GM20000 (cell line): ENCODE measurements at places on chromosomes 13 and 19.
A peak's percentile ranks its signal among the peaks of the same experiment; 100 is the strongest.

- no peak for DNase-seq
These were observed 145.6 kb downstream of the FLT1 start for GRCh38 chr13:28349371-28349770.

- DNase-seq, result no peak
These were observed 20.9 kb upstream of the IGSF23 start for GRCh38 chr19:44592451-44592890.

DNA sequence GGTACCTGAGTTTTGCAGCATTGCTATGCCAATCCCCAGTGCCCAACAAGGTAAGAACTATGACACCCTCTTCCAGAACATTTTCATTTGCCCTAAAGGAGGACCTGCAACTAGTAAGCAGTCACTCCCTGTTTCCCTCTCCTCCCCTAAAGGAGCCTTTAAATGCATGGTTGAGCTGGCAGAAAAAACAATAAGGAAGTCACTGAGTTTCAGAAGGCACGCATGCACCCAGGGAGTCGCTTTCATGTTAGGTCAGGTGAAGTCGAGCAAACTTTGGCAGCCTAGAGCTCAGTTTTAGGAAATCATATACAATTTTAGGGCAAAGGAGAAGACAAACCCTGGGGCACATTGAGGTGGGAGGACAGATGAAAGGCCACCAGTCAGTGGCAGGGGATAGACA lies 11.8 kb downstream of the NLRP11 start:
- no peak for DNase-seq

DNA sequence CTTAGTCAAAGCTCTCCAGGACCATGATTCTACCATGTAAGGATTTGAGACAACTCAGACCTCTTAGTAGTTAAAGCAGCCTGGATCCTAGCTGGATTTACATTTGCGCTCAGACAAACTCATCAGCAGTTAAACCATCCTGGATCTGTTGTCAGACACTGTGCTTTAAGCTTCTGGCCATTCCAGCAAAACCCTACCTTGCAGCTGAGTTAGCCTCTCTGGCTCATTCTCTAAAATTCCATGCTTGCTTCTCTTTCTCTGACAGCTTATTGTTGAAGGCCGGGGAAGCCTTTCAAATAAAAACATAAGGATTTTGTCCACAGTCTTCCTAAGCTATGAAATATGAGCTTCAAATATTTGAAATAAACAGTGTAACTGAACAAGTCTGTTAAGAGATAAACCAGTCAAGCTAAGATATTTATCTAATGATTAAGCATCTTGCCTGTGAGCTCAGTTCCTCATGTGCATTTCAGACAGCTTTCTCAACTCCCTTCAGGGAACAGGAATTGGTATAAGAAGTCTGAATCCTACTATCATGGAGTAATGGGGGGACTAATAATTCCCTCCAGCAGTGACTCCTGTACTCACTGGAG lies 89.3 kb downstream of the SLAIN1 start:
- no peak for DNase-seq

GRCh38 chr19:7943444-7944176 lies at the start of gene TIMM44:
Gene TIMM44 (minus strand): TSS chr19:7943666. CDS start chr19:7943651, 15 bp downstream.
- DNase-seq, result peak; percentile 97

- no peak for DNase-seq
These were observed 641.5 kb downstream of the FGF9 start for GRCh38 chr13:22312405-22312803.

GRCh38 chr13:101140936-101141335 lies 275.4 kb downstream of the NALCN start:
- DNase-seq, result no peak

DNA sequence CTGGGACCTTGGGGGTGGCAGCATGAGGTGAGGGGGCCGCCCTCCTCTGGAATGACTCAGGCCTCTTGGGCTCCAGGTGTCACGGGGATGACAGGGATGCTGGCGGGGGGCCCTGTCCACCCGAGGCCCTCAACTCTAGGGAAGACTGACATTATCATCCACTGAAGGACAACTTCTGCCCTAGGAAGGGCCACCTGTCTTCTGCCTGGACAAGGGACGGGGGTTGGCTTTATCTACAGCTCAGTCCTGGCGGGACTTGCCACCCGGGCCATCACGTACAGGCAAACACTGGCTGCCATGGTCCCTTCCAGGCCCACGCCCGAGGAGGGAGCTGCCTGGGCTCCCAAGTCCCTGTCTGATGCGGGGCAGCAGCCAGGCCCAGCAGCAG lies 130.7 kb downstream of the STK24 start:
- DNase-seq, result no peak

DNA sequence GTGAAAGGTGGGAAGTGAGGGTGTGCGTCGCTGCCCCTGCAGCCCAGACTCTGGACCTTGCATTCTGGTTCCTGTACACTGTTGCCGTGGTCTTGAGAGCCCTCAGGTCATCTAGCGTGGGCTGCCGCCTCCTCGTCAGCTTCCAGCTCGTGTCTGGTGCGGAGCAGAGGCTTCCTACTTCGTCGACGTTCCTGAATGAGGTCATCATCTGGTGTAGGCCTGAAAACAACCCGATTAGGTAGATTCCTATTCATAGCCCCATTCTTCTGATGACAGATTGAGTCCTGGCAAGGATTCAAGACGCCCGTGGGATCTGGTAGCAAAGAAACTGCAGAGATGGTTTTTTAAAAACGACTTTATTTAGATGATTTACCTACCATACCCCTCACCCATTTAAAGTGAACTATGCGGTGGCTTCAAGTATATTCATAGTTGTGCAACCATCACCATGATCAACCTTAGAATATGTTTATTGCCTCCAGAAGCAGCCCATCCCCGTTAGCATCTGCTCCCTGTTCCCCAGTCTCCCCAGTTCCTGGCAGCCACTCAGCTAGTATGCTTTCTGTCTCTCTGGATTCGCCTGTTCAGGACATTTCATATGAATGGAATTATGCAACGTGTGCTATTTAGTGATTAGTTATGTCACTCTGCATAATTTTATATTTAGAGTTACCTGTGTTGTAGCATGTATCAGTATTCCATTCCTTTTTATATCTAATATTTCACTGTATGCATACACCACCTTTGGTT lies 13.8 kb downstream of the NAXD start:
- DNase-seq, result no peak

DNA sequence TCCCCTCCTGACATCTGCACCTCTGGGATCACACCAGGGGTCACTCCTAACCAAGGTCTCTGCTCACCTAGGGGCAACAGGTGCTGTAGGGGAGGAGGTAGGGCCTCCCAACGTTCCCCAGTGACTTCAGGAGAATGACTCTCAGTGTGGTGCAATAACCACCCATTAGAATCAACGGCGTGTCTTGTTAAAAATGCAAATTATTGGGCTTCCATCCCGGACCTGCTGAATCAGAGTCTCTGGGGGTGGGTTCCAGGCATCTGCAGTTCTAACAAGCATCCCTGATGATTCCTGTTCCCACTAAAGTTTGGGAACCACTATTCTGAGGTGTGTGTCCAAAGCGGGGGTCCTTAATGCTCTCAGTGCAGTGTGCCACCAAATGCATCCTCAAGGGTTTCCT lies 84.6 kb downstream of the CRYL1 start:
- no peak for DNase-seq

DNA sequence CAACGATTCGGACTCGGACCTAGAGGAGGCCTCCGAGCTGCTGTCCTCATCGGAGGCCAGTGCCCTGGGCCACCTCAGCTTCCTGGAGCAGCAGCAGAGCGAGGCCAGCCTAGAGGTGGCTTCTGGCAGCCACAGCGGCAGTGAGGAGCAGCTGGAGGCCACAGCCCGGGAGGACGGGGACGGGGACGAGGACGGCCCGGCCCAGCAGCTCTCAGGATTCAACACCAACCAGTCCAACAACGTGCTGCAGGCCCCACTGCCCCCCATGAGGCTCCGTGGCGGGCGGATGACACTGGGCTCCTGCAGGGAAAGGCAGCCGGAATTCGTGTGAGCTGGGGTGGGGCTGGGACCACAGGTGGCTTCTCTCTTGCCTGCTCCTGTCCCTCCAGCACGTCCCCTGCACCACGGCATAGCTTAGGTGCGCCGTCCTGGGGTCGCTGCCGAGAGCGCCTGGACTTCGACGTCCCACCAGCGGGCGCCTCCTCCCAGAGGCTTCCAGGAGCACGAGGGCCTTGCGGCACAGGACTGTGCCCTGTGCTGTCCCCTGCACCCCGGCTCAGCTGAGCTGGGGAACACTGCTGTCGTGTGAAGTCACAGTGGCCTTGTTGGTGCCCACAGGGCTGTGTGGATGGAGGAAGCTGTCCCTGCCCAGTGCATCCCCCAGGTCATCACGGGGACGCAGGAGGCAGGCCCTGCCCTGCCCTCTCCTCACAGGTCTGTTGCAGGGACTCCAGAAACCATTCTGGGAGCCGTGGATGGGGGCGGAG lies 9.3 kb downstream of the POLR2E start:
- DNase-seq, result no peak

- DNase-seq, result no peak
These were observed 165.3 kb downstream of the IER2 start for GRCh38 chr19:13315495-13315894.

DNA sequence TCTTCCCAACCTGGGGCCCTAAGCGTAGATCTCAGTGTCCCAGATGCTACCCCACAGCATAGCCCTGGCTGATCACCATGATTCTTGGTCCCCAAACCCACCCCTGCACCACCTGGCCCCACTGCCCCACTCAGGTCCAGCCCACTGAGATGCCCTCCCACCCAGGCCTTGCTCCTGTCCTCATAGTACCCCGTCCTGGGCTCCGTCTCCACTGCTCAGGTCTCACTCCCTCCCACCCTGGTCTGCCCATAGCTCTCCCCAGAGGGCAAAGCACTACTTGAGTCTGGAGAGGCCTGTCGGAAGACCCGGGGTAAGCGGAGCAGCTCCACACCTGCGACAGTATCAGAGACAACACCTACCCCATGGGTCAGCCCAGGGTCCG lies 35.8 kb upstream of the ISYNA1 start:
- DNase-seq, result no peak

DNA sequence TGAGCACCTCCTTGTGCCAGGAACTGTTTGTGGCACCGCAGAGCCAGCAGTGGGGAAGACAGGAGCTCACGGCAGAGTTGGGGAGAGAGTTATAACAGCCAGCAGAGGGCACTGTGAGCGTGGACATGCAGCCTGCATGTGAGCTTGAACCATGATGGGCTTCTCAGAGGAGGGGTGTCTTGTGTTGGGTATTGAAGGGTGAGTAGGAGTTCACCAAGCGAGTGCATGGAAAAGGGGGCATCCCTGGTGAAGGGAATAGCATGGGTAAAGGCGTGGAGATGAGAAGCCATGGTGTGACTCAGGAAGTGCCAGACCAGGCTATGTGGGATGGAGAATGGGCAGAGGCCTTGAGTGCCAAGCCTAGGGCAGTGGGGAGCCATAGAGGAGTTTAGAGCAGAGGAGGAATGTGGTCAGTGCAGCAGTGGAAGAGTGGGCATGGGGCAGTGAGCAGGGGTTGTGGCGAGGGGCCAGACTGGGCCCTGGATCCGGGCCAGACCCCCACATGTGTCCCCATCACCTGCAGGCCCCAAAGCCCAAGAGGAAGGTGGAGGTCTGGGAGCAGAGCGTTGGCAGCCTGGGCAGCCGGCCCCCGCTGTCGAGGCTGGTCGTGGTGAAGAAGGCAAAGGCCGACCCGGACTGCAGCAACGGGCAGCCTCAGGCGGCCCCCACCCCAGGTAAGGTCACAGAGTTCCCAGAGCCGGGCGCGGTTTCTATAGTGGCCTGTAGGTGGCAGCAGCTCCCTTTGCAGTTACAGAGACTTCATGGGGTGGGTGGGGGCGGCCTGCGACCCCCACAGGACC lies 11.8 kb upstream of the SHD start:
- DNase-seq, result peak; percentile 78

DNA sequence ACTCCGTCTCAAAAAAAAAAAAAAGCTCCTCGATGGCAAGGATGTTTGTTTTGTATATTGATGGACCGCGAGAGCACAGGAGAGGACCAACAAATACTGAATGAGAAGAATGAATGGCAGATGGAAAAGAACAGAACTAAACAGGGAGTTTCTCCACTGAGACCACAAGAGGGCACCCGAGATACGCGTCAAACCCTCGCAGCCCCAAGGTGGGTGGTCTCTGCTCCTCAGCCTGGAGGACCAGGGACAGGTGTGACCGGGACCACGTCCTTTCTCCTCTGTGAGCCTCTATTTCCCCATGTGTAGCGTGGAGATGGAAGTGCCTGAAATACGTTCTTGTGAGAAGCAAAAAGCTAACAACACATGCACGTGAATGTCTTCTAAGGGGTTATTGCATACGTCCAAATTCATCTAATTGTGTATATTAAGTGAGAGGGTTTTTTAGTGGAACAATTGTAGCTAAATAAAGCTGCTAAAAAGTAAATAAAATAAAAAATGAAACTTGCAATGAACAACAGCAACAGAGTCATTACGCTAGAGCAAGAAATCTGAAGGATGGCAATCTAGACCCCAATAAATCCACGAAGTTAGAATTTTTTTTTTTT lies 8.3 kb upstream of the CDC42EP5 start:
- DNase-seq, result peak; percentile 60

- no peak for DNase-seq
These were observed 54.7 kb downstream of the PTPRS start for GRCh38 chr19:5285955-5286354.

DNA sequence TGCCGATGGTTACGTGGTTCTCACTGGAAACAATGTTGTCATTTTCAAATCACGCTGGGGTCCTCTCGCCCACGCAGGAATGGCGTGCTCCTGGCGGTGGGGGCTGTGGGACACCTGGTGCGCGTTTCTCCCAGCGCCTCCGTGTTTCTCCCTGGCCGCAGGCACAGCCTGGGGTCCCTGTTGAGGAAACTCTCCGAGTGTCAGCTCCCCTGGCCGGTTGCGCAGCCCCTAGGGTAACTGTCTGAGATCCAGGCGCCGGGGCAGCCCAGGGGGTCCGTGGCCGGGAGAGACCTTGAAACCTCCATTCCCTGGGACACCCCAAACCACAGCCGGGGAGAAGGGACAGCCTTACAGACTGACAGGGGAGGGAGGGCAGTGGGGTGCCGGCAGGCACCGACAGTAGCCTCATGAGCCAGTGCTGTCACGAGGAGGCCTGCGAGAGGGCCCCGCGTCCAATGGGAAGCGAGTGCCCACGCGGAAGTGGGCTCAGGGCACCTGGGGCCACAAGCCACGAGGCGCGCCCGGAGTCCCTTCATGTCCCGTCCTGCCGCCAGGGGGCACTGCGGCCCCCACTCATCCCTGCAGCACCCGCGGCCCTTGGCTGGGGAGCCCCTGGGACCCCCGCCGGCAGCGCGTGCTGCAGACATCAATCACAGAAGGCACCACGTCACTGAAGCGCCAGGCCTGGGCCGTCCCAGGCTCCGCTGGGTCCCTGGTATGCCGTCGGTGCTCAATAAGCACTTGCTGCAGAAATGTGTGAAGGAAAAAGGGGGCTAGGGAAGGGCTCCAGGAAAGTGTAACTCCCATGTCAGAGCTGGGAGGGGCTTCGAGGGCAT lies 9.5 kb downstream of the ADAMTSL5 start:
- peak; percentile 84 for DNase-seq

- no peak for DNase-seq
These were observed 198.2 kb upstream of the SOX1 start for GRCh38 chr13:111868716-111869115.

- no peak for DNase-seq
These were observed 260.0 kb downstream of the NDFIP2 start for GRCh38 chr13:79740991-79741390.

DNA sequence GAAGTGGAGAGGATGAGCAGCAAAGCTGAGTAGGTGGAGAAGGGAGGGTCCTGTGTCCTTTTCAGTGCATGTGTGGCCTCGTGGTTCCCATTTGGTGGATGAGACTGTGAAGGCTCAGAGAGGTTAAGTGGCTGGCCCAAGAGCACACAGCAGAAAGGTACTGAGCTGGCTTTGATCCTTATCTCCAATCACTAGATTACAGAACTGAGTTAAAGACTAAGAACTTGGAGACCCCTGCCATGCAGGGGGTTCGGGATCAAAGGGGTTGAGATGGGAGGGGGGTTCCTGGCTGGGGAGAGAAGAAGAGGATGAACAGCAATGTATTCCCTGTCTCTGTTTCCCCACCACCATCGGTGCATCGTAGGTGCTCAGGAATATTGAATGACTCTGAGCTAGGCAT lies 11.8 kb downstream of the CELF5 start:
- DNase-seq, result no peak
